ENCODE measurements at places on chromosomes 5 and 9.

- DNase-seq = no peak
Observed at GRCh38 chr9:18359335-18359734, 114.6 kb upstream of the ADAMTSL1 start.

DNA sequence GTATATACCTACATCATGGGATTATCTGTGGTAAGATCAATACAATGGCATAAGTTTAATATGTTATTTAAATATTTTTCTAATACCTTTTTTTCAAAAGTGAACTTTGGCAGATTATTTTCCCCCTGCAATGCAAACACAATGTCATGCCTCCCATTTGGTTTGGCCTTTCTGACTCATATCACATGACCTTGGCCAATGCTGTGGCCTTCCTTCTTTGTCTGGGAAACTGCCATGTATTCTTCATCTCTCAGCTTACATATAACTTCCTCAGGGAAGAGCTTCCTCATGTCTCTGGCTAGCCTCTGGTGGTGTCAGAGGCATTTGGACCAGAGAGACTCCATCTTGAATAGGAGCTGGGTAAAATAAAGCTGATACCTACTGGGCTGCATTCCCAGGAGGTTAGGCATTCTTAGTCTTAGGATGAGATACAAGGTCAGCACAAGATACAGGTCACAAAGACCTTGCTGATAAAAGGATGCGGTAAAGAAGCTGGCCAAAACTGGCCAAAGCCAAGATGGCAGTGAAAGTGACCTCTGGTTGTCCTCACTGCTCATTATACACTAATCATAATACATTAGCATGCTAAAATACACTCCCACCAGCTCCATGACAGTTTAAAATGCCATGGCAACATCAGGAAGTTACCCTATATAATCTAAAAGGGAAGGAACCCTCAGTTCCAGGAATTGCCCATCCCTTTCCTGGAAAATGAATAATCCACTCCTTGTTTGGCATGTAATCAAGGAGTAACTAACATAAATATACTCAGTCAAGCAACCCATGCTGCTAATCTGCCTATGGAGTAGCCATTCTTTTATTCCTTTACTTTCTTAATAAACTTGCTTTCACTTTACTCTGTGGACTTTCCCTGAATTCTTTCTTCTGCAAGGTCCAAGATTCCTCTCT is 76.0 kb downstream of the C9orf153 start:
- no peak for DNase-seq

- no peak for DNase-seq
Observed at GRCh38 chr5:71969460-71969859, 137.8 kb upstream of the MAP1B start.

GRCh38 chr9:36150574-36151315 is 14.2 kb downstream of the GLIPR2 start:
- DNase-seq = peak; percentile 20

DNA sequence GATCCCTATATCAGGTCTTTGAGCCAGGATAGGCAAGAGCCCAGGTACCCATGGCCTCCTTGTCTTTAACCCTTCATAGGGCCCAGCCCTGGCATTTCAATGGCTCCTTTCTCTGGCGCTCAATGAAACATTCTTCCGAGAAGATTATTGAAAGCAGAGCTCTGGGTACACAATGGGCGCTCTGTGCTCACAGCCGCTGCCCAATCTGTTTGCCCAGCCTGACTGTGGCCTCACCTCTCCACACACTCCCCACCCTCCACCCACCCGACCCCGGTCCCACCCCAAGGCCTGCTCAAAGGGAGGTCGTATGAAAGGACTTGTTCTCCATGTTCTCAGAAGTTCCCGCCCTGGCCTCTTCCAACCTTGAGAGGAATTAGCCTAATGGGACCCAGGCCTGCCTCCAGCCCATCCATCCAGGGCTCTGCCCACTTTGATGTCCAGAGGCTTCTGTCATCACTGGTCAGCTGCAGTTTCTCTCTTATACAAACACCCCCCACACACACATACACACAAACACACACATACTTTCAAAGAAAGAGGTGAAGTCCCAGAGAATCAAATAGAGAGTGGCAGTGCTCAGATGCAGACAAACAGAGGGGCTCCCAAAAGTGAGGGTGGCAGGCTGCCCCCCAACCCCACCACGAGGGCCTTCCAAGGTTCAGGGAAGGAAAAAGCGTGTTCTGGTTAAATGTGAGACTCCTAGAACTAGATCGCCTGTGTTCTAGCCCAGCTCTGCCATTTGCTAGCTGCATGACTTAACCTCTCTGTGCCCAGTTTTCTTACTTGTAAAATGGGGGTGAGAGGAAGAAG is 5.1 kb upstream of the ARSI start:
- peak; percentile 50 for DNase-seq

GRCh38 chr9:114069476-114070187 is 8.5 kb downstream of the AMBP start:
- no peak for DNase-seq

DNA sequence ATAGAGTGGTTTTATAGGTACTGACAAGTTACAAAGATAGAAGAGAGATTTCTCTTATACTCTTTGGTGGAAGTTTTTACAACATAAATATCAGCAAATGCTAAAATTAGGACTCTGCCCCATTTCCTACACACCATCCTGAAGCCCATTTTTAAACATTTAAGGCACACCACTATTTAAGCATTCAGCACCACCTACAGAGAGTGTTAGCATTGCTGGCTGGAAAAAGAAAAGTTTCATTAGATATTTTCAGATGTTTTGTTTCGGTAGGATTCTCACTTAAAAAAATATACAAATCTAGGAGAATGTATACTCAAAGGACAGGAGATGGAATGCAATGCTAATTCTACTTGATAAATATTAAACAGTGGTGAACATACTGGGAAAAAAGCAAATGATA is 192.9 kb upstream of the HAPLN1 start:
- DNase-seq = no peak

- DNase-seq = no peak
Observed at GRCh38 chr9:108377881-108378280, 477.9 kb downstream of the ACTL7B start.

DNA sequence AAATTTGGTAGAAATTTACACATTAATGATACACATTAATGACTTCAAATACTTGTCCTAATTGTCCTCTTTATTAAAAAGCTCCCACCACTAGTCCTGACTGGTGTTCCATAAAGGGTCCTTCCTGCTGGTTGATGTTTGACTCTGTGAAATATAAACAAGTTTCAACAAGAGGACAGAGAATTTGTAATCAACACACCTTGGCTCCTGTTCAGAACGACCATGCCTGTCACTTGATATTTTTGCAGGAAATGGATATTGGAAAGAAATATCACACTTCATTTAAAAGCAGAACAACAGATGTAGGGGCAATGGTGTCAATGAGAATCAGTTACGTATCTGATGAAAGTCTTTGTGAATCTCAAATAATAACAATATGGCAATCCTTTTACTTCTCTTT is 211.7 kb downstream of the ENC1 start:
- no peak for DNase-seq

DNA sequence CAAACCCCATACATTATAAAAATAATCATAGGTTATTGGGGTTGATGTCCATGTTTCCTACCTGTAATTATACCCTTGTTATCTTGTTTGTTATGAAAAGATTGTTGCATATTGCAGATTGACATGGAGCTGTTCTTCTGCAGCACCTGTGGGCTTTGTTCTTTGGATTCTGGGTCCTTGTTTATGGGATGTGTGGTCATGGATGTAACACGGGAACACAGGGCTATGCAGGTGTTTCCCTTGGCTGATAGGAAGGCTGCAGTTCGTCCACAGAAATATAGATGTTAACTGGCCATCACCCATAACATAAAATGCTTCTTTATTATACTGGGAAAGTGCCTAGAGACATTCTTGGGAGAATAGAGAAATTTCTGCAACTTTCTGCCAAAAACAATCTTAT is 77.9 kb downstream of the FBXL7 start:
- no peak for DNase-seq

DNA sequence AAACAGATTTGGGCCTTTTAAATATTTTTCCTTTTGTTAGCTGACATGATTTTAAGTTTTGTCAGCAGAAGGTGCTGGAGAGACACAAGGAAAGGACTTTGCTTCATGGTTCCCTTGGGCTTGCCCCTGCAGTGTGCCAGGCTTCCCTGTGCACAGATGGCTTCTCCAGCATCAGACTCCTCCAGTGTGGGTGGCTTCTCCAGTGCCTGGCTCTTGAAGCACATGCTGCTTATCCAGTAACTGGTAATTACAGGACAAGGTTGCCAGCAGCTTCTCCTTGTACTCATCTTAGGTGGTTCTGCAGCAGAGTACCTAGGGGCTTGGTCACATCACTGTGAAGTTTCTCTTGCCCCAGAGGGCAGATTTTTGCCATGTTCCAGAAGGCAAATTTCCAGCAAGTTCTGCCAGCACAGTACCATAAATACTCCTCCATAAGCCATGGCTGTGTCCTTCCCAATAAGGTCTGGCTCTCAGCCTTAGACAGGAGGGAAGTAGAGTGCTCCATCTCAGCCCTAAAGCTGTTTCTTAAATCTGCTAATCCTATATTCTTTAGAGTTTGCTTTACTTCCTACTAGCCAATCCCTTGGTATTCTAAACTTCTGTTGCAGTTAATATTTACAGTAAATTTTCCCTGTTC is 62.4 kb downstream of the PJA2 start:
- DNase-seq = no peak

- no peak for DNase-seq
Observed at GRCh38 chr5:171617817-171618591, 167.6 kb upstream of the SMIM23 start.

DNA sequence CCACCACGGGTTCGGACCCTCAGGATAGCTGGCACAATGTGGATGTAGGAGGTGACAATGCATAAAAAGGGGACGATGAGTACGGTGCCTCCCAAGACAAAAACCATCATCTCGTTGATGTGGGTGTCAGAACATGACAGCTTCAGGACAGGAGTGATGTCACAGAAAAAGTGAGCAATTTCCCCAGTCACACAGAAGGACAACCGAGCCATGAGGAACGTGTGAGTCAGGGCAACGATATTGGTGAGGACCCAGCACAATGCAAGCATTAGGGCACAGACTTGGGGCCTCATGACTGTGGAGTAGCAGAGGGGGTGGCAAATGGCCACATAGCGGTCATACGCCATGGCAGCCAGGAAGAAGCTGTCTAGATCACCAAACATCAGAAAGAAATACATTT is 491 bp downstream of the OR1N1 start:
- DNase-seq = no peak

DNA sequence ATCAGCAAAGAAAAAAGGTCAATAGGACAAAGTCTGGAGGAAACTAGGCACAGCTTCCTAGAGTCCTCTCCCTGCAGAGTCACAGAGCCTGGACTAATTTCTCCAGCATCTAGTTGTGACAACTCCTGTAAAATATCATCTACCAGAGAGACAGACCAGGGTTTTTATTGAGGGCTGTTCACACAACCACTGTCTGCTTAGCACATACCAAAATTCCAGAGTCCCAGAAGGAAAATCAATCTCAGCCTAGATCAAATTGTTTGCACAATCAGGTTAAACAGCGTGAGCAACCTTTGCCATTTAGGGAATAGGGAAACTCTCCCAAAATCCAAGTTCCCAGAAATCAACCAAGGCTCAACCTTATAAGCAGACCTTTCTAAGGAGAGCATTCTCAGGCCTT is 190.3 kb downstream of the SYK start:
- no peak for DNase-seq

DNA sequence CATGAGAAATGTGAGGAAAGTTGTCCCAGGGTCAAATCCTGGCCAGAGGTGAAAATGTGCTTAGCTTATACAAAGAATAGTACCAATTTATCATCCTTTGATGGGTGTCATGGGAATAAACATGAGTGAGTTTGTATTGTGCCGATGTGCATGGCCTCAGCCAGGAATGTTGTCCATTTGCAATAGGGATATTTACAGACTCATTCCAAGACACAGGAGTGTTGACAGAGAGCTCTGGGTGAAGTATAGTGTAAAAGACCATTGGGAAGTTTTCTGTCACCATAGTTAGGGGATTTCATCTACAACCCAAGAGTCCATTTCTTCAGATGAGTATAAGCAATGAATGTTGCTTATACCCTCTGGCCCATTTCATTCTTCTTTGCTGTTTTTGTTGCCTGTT is 160.1 kb downstream of the DMAC1 start:
- no peak for DNase-seq

- DNase-seq = no peak
Observed at GRCh38 chr9:81815781-81816180, 112.4 kb upstream of the SPATA31D4 start.

- DNase-seq = no peak
Observed at GRCh38 chr5:172672681-172673080, 31.6 kb downstream of the NEURL1B start.

DNA sequence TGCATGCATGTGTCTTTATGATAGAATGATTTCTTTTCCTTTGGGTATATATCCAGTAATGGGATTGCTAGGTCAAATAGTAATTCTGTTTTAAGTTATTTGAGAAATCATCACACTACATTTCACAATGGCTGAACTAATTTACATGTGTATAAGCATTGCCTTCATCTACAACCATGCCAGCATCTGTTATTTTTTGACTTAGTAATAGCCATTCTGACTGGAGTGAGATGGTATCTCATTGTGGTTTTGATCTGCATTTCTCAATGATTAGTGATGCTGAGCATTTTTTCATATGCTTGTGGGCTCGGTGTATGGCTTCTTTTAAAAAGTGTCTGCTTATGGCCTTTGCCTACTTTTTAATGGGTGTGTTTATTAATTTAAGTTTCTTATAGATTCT is 102.3 kb upstream of the CCDC112 start:
- no peak for DNase-seq

- no peak for DNase-seq
Observed at GRCh38 chr9:121598167-121598964, 53.1 kb upstream of the DAB2IP start.

GRCh38 chr9:114178756-114179450 is 23.6 kb downstream of the COL27A1 start:
- no peak for DNase-seq

- DNase-seq = no peak
Observed at GRCh38 chr5:54401515-54401914, 54.0 kb upstream of the HSPB3 start.

GRCh38 chr9:92962846-92963245 is 15.5 kb downstream of the FGD3 start:
- DNase-seq = no peak

- DNase-seq = peak; percentile 54
Observed at GRCh38 chr5:31825518-31826068, 186.7 kb downstream of the PDZD2 start.

DNA sequence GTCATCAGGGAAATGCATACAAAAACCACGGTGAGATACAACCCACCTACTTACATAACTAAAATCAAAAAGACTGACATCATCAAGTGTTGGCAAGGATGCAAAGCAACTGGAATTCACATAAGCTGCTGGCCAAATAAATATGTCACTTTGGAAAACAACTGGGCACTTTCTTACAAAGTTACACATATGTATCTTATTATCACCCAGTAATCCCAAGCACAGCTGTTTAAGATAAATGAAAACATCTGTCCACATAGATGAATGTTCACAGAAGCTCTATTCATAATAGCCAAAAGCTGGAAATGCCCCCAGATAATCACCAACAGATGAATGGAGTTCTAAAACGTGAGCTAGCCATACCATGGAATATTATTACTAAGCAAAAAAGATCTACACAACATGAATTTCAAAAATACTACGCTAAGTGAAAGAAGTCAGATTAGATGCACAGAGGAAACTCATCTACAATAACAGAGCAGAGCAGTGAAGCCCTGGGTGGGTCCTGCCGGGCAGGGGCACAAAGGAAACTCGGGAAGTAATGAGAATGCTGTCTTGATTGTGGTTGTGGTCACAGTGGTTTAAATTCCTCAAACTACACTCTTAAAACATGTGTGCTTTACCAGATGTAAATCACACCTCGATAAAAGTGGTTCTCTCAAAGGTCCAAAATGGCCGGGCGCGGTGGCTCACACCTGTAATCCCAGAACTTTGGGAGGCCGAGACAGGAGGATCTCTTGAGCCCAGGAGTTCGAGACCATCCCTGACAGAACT is 8.5 kb downstream of the CAMSAP1 start:
- no peak for DNase-seq
